ENCODE measurements at places on chromosomes 13 and 19.

- no peak for DNase-seq
These were observed 22.0 kb downstream of the MIER2 start for GRCh38 chr19:322616-323015.

- peak; percentile 7 for DNase-seq
These were observed 31.4 kb upstream of the MTIF3 start for GRCh38 chr13:27481766-27482165.

DNA sequence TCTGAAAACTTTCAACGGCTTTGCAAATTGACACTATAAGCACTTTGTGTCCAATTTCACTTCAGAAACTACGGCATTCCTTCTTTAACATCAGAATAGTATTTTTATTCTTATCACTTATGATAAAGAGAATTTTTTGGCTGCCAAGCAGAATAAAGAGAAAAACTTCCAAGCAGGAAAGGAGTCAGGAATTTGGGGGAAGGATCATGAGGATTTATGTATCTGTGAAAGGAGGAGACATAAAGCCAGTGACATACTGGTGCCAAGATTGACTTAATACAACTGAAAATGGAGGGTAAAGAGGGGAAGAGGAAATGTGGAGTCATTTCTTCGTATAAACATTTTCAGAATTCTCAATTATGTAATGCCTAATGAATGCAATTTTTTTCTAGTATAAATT, 94.7 kb downstream of the RBM26 start:
- DNase-seq: no peak

DNA sequence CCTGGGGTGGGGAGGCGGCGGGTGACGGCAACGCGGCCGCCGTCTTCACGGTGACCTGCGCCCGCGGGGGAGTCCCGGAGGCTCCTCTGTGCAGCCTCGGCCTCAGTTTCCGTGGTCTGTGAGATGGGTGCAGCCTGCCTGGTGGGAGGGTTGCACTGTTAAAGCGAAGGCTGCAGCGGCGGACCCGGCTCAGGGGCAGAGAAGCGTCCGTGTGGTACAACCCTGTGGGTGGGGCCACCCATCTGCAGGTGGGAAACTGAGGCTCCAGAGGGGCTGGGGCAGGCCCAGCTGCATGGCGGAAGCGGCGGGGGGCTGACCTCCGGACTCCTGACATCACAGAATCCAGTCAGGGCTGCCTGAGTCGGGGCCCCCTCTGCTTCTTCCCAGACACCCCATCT, 481 bp downstream of the FGF22 start:
- DNase-seq: no peak

DNA sequence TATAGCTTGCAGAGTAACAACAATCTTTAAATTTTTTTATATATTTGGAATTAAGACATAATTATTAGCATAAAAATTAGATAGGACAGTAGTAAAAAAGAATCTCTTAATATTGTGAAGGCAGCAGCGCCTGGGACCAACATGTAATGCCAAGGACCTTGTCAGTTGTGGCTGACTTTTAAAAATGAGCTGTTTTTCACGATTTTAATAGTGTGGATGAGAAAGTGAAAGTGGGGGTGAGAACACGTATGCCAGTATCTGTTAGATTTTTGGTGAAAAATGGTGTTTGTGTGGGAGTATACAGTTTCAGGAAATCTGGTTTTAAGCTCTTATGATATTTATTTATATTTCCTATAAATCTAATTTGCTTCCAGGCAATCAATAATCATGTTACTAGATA, 125.2 kb downstream of the LMO7 start:
- DNase-seq: no peak

DNA sequence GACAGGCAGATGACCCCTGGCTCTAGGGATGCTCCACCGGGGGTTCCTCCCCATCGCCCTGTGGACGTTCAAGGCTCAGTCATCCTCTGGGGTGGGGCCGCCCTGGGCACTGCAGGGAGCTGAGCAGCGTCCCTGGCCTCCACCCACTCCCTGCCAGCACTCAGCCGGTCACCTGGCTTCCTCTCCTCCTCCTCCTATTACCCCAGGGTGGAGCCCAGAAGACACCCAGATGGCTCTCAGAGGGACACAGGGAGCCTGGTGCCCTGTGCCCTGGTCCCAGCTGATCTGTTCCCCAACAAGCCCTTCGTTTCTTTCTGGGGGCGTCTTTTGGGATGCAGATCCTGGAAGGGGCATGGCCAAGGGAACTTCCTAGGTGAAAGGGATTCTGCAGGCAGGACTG, 3.7 kb upstream of the MKNK2 start:
- DNase-seq: no peak

DNA sequence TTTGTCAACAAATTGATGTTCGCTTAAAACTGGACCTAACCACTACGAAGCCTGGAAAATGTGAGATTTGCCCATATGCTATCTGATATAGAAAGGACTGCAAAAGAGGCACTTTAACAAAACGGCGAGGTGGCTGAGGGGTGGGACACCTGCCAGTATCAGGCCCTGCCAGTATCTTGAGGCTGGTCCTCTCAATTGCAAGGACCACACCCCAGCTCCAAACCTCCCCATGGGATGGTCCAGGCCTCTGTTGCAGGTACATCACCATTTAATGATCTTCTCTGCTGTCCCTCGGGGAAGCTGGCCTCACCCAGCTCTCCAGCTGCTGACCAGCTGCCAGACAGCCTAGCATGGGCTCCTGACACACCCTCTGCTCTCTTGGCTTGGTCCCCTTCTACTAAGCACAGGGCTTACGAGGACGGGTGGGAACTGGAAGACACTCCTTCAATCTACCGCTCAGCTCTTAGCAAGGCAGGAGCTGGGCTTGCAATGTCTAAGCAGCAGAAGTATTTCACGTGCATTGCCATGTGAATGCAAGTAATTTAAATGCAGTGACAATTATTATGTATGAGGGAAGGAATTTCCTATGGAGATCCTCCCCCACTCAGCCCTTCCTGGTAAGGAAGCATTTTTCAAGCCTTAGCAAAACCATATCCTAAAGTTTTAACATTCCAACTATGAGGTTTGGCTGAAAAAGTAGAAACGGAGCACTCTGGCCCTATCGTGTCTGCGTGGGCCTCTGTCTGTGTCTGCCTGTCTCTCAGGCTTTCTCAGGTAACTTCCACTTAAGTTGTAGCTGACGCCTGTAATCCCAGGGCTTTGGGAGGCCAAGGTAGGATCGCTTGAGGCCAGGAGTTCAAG, 63.9 kb downstream of the LATS2 start:
- DNase-seq: peak; percentile 41

GRCh38 chr19:51760697-51761356, at the start of gene FPR2:
FPR2 (plus strand) TSS chr19:51761180; CDS start chr19:51768659, 7,479 bp downstream.
- no peak for DNase-seq

DNA sequence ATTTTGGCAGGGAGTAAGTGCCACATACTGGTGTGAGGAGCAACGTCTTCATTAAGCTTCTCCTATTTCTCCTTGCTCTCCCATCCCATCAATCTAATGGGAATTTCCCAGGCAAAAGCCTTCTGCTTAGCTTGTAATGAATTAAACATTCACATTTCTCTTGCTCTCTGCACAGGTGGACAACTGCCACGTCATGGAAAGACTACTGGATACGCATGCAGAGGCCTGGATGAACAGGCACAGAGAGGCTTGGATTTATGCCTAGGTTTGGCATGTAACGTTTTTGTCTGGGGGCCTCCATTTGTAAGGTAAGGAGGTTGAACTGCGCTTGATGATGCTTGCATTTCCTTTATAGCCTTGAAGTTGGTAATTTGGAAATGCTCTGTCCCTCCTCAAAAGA, 374.8 kb downstream of the KLF12 start:
- no peak for DNase-seq

- no peak for DNase-seq
These were observed 72.4 kb upstream of the TSC22D1 start for GRCh38 chr13:44648392-44649103.

DNA sequence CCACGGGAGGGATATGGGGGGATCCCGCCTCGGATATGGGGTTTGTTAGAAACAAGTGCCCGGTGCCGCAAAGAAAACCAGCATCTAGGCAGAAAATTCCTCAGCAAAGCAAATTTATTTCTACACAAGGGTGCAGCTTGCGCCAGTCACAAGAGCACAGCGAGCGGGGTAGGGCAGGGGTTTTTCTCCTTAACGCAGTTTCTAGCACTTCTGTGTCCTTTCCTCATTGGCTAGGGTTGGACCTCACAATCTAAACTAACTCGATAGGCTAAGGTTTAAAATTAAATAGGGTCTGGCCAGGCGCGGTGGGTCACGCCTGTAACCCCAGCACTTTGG, 595 bp downstream of the ZNF440 start:
- DNase-seq: no peak

- DNase-seq: no peak
These were observed 66.7 kb downstream of the CDADC1 start for GRCh38 chr13:49314344-49314882.

DNA sequence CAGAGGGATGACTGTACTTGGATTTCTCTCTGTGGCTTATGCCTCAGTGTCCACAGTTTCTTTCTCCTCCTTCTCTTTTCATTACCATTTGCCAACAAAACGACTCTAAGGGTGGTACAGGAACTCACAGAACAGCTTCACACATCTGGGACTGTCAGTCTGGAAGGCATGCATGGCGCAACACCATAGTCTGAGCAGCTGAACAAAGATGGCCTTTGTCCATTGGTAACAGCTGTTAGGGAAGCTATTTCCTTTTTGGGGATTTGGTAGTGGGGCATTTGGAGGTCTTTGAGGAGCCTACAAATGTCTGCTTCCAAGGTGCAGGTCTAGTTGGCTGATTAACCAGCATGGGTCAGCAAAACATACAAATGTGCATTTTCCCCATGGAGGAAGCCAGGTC, 81.4 kb upstream of the PCDH8 start:
- no peak for DNase-seq

DNA sequence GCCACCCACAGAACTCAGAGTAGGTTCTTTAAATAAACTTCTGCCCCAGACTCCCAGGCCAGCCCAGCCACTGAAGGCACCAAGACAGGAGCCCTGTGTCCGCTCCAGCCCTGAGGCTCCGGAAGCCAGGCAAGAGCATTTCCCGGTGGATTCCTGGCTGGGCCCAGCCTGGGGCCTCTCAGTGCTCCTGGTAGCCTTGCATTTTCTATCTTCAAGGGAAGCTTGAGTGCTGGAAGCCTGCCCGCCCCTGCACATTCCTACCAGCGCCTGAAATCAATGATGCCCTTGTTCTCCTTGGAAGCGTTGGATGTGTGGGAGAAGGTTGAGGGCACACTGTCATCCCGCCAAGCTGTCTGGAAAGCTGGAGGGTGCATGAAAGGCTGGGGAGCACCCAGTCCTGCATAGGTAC, 70.3 kb downstream of the ALOX5AP start:
- no peak for DNase-seq

DNA sequence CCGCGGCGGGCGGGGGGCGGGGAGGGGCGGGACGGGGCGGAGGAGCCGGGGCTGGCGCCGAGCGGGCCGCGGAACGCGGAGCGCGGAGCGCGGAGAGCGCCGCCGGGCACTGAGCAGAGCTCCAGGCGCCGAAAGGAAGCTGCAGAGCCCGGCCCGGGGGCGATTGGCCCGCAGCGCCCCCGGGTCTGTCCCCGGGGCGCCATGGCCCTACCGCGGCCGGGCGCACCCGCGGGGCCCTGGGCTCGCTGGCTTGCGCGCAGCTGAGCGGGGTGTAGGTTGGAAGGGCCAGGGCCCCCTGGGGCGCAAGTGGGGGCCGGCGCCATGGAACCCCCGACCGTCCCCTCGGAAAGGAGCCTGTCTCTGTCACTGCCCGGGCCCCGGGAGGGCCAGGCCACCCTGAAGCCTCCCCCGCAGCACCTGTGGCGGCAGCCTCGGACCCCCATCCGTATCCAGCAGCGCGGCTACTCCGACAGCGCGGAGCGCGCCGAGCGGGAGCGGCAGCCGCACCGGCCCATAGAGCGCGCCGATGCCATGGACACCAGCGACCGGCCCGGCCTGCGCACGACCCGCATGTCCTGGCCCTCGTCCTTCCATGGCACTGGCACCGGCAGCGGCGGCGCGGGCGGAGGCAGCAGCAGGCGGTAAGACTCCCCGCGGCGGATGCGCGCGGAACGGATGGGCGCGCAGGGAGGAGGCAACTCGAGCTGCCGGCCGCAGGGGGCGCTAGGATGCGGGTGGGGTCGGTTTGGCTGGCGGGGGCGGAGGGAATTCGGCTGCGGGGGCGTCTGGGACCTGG, at the start of gene PDE4A:
Gene PDE4A (plus strand): TSS at position 95 of the 796 bp plus-strand sequence. CDS start 227 bp downstream, at position 322.
- no peak for DNase-seq

DNA sequence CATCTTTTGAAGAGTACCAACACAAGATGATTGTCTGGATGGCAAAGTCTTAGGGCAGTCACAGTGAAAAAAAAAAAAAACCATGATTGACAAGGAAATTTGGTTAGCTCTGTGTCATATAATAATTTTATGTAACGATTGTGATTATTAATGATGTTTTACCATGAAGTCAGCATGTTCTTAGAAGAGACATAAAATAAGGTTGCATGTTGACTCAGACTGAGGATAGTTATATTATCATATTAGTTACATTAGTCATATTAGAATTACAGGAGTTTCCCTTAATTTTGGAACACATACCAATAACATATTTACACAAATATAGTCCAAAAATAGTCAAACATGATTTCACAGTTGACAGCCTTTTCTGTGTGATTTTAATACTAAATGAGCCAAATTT, 5.7 kb downstream of the ZNF431 start:
- DNase-seq: no peak

- DNase-seq: no peak
These were observed 1174.9 kb downstream of the PCDH17 start for GRCh38 chr13:58806401-58806800.

DNA sequence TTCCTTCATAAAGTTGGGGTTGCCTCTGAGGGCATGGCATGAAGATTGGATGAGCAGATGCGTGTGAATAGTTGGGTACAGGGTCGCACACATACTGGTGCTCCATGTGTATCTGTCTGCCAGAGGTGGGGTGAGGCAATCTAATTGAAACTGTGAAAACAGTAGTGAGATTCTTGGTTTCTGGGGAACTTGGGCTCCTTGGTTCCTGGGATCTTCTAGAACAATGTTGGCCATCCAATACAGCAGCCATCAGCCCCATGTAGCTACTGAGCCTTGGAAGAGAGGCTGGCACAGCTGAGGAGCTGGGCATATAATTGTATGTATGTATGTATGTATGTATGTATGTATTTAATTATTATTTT, 616 bp downstream of the FCHO1 start:
- no peak for DNase-seq

GRCh38 chr19:11587975-11588631, 9.2 kb upstream of the ZNF627 start:
- DNase-seq: peak; percentile 32

DNA sequence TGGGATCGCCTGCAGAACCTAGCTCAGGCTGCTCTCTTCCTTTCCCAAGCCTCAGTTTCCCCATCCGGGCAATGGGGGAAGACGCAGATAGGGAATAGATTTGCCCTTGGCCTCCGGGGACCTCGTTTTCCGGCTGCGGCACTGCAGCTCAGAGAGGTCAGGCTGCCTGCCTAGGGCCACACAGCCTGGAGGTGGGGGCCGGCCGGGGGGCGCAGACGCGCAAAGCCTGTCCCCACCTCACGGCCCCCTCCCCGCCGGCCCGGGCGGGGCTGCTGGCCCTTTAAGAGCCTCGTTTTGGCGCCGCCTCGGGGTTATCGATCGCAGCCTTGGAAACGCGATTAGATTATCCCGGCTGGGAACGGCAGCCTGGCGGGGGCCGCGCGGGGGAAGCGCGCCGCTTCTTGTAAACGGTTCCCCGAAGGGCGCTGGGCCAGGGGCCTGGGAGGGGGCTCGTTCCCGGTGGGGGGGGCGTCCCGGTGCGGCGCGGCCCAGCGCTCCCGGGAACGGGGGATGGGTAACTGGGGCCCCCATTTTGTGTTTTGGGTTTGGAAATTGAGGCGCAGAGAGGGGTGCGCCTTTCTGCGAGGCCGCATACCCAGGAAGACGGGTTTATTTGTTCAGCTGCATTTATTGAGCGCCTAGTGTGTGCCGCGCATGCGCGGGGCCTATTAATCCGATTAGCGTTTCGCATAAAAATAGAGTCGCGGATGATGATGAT, 23.4 kb upstream of the TCF3 start:
- DNase-seq: no peak
